ENCODE measurements at places on chromosomes 12 and 14.

- peak; percentile 44 for DNase-seq
Observed at GRCh38 chr12:94290353-94290752, 142.0 kb downstream of the PLXNC1 start.

DNA sequence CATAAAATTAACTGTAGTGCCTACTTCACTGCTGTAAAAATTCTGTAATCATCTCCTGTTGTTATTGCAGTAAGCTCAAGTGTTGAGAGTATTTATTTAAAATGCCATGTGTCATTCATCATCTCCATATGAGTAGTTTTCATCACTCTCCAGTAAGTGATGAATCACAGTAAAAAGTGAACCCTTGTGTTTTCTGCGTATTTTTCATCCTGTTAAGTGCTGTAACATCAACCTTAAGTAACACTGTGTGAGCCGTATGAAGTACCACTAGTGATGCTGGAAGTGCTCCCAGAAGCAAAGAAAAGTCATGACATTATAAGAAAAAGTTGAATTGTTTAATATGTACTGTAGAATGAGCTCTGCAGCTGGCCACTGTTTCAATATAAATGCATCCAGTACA is 55.4 kb downstream of the SLCO1B3 start:
- DNase-seq: no peak

DNA sequence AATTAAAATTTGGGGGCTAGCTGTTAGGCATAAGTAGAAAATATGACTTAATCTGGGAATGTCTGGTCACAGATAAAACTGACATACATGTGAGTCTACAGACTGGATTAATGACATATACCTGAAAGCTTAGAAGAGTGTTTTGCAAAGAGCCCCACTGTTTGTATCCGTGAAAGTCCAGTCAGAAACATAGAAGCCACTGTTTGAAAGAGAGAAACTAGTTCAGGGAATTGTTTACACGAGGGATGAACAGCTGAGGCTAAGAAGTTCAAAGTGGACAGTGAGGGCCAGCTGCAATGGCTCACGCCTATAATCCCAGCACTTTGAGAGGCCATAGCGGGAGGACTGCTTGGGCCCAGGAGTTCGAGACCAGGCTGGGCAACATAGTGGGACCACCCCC is 36.2 kb upstream of the SGPP1 start:
- no peak for DNase-seq

GRCh38 chr12:54054742-54055194 is 1.1 kb downstream of the HOXC4 start:
- no peak for DNase-seq

DNA sequence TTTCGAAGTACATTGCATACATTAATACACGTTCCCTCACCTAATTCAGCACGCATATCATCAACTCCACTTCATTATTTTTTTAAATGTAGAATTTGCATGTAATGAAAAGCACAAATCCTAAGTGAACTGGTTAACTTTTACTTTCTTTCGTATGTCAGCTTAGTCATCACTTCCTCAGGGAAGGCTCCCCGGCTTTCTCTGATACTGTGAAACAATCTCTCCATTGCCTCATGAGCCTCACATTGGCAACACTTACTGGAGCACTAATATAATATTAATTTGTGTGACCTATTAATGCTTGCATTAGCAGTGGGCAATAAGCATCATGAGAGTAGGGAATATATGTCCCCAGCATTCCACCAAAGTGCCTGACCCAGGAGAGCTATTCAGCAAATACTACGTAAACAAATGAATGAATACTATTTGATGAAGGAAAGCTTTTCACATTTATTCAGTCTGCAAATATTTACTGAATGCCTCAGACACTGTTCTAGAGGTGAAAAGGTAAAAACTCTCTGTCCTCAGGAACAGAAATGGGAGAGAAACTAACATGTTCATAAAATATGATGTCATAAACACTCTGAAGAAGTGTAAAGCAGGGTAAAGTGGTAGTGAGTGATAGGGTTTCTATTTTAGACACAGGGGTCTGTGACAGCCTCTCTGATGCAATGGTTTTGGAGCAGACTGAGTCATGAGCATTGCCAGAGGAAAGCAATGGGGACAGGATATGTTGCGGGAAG is 327.5 kb upstream of the DIO2 start:
- no peak for DNase-seq

DNA sequence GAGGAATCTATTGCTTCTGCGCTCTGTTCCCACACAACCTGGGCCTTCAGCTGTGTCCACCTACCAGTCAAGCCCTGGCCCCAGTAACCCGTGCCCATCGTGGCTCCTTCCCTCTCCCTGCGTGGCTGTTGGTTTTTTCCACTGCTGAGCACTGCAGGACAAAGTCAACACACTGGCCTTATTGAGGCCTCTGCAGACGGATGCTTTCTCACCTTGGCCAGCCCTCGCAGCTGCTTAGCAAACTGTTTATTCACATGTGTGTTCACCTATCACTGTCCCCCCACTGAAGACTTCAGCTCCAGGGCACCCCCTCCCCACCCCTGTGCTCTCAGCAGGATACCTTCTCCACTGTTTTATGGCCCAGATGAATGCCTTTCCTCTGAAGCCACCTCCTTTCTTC is 12.8 kb upstream of the GPX2 start:
- DNase-seq: no peak

DNA sequence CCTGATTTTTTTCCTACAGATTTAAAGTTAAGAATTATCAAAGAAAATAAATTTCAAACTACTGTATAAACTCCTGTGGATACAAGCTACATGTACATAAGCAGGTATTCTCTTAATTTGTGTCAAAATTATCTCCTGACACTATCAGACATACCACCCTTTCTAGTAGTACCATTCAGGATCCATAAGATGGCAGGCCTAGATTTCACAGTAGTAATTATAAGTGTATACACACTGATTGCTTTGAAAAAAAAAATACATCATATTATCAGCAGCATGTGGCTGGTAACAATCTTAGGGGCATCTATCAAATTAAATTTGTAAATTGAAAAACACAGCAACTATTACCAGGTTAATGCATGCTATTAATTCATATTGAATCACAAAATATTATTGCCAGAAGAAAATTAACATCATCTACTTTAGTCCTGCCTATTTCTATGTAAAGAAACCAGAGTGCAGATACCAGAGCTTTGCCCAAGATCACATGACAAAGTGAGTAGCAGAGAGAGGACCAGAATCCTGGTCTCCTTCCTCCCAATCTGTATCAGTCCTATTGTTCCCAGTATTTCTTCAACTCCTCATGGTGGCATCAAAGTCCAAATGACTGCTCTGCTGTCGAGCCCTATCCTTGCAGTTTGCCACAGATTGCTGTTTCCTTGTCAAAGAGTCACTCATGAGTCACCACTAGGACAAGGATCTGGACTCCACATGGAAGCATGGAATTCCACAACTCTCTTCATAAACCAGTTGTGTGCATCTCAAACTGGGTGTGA is 27.7 kb upstream of the CALM1 start:
- no peak for DNase-seq

DNA sequence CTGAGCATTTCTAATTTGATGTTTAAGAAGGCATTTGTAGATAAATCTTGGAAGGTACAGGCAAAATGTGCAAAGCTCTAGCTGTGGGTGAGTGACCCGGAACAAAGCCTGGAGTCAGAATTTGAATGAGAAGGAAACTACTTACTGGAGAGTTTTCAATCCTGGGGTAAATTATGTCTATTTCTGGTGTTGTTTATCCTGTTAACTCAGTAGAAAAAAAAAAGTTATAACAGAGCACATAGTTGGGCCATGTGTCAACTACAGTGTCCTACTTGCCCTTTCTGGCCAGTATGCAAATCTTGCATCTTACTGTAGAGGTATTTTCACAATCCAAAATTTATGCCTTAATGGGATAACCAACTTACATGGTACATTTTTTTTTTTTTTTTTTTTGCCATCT is 182.3 kb downstream of the SYNE2 start:
- no peak for DNase-seq

- no peak for DNase-seq
Observed at GRCh38 chr12:65953631-65954030, 129.3 kb downstream of the HMGA2 start.

GRCh38 chr12:10385166-10385613 is 4.7 kb downstream of the KLRK1 start:
- DNase-seq: no peak

GRCh38 chr12:12481631-12482030 is 81.0 kb downstream of the DUSP16 start:
- DNase-seq: no peak

DNA sequence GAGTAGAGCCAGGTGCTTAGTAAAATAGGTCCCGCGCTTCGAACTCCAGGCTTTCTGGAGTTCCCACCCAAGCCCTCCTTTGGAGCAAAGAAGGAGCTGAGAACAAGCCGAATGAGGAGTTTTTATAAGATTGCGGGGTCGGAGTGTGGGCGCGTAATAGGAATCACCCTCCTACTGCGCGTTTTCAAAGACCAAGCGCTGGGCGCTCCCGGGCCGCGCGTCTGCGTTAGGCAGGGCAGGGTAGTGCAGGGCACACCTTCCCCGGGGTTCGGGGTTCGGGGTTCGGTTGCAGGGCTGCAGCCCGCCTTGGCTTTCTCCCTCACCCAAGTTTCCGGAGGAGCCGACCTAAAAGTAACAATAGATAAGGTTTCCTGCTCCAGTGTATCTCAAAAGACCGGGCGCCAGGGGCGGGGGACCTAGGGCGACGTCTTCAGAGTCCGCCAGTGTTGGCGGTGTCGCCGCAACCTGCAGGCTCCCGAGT is 3.6 kb downstream of the SSTR1 start:
- no peak for DNase-seq

DNA sequence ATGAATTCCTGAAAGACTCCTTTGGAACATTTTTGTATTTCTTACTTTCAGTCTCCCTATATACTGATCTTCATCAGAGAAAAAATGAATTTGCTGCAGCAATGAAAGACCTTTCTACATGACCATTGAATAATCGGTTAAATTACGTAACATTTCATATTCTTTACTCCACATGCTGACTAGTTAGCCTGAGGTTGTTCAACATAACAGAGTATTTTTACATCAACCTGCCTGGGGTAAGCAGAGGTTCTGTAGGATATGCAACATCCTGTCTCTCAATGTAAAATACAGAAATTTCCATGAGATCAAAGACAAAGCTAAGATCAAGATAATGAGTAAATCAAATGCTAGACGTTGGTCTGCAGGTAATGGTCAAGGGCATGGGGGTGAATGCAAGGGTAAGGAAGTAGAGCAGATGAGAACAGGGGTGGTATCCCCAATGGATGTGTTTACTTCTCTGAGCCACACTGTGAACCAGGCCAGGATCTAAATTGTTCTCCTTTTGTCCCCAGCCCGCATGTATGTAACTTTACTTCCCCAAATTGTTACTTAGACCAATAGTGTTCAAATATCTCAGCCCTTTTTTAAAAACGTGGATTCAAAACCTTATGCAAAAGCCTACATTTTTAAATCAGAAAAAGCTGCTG is 45.4 kb downstream of the DUSP6 start:
- DNase-seq: no peak

GRCh38 chr14:31400031-31400638 is 20.2 kb downstream of the HEATR5A start:
- no peak for DNase-seq

DNA sequence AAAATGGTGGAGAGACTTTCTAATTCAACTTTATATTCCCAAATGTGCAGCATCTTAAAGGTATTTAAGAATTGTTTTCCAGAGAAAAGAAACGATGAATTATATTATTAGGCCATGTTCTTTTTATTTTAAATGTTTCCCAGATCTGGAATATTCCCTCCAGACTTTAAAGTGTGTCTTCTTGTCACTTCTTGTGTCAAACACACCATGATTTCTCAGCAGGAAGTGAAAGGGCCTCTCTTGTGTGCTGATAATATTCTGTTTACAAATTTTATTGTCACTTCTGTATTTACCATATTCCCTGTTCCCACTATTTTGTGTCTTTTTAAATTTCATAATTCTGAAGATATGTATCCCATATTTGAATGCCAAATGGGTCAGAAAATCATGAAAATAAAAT is 455.0 kb upstream of the FLRT2 start:
- no peak for DNase-seq

DNA sequence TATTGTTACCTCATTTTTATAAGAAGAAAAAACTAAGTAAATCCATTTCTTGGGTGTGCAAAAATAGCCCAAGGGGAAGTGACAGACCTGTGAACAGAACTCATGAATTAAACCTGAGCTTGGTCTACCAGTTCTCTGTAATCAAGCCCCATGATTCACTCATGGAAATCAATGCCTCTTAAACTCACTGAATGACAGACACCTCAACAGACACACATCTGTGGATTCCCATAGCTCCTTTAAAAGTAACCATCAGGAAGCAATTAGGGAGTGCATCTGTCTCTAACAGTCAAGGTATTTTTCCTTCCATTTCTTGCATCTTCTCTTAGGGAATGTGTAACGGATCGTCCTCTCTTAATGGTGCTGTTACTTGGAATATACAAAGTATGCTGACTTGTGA is 215.0 kb upstream of the EEA1 start:
- DNase-seq: no peak

GRCh38 chr14:100012478-100013327 is 52.5 kb upstream of the EVL start:
- no peak for DNase-seq

DNA sequence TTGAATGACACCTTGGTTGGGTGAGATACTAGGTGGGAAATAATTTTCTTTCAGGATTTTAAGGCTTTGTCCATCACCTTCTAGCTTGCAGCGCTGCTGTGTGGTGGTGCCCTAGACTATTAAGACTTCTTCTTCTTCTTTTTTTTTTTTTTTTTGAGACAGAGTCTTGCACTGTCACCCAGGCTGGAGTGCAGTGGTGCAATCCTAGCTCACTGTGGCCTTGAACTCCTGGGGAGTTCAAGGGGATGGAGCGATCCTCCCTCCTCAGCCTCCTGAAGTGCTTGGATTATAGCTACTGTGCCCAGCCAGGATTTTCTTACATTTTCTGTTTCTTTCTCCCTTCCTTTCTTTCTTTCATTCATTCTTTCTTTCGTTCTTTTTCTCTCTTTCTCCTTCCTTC is 10.3 kb upstream of the MTA1 start:
- no peak for DNase-seq

GRCh38 chr12:13210236-13211190 is 14.0 kb downstream of the EMP1 start:
- DNase-seq: no peak

- peak; percentile 20 for DNase-seq
Observed at GRCh38 chr12:49496417-49497360, 42.1 kb upstream of the KCNH3 start.

- no peak for DNase-seq
Observed at GRCh38 chr12:132813443-132813842, 15.2 kb downstream of the GOLGA3 start.

- DNase-seq: no peak
Observed at GRCh38 chr14:59871166-59871495, 555 bp upstream of the RTN1 start.

- DNase-seq: no peak
Observed at GRCh38 chr12:67618303-67618702, 30.2 kb upstream of the DYRK2 start.

DNA sequence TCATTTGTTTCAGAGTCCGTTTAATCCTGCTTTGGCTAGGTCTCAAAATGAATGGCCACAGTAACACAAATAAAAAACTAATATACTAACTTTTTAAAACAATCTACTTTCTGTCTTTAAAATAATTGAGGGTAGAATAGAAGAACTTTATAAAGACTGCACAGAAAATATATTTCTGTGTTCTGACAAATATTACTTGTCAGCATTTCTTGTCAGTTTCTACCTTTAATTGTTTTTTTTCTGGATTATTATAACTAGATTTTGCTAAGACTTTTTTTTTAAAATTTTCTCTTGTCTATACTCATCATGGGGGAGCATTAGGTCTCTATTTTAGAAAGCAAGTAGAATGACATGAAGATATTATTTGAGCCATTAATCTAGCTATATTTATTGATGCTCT is 86.2 kb downstream of the RAD52 start:
- no peak for DNase-seq

GRCh38 chr12:132238884-132239283 is 90.5 kb downstream of the GALNT9 start:
- DNase-seq: no peak

- no peak for DNase-seq
Observed at GRCh38 chr14:68271913-68272391, 452.4 kb downstream of the RAD51B start.
